MM.1S (cell line): ENCODE measurements at places on chromosomes 4 and X.
A peak's percentile ranks its signal among the peaks of the same experiment; 100 is the strongest.

- DNase-seq = no peak
These were observed 49.8 kb downstream of the FNIP2 start for GRCh38 chr4:158818560-158819140.

GRCh38 chrX:252957-253291 is 28.3 kb upstream of the PLCXD1 start:
- no peak for DNase-seq

GRCh38 chr4:47145630-47146029 is 114.3 kb downstream of the GABRB1 start:
- peak; percentile 87 for DNase-seq

DNA sequence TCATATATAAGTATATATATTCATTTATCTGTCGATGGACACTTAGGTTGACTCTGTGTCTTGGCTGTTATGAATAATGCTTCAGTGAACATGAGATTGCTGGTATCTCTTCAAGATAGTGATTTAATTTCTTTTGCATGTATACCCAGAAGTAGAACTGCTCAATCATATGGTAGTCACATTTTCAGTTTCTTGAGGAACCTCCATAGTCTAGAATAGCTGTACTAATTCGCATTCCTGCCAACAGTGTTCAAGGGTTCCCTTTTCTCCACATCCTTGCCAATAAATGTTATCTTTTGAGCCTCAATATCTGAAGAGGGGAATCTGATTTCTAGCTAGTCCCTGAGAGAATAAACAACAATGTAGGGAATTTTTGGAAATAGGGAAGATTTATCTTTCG is 32.4 kb upstream of the CCNG2 start:
- no peak for DNase-seq

DNA sequence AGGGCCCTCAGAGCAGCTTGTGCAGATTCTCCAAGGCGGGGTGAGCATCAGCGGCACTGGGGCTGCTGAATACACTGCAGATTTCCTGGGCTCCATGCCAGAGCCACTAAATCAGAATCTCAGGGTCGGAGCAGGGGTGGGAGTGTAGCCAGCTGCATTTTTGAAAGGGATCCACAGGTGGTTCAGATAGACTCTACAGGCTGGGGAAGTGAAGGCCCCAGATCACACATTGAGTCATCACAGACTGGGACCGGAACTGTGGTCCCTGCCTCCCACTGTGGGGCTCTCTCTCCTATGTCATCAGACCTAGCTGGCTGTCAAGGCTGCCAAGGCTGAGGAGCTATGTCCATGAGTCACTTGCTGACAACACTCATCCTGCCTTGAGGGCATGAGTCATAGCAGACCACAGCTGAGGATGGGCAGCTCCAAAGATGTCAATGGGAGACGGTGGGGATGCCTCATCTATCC is 162.3 kb upstream of the MAMLD1 start:
- DNase-seq = no peak

DNA sequence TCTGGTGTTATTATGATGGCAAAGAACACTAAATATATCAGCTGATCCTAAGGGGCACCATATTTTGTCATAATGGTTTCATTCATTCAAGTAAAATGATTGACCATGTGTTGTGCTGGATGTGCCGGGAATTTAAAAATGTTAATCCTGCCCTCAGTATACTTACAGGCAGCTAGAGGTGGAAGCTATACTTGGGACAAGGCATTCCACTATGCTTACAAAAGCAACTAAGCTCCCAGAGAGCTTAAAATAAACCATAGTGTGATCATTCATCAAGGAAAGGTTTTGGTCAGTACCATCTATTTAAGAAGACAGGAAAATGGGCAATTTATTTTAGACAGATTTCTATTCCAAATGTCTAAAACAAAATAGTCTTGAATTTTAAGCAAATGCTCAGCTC is 46.4 kb downstream of the NR3C2 start:
- no peak for DNase-seq

DNA sequence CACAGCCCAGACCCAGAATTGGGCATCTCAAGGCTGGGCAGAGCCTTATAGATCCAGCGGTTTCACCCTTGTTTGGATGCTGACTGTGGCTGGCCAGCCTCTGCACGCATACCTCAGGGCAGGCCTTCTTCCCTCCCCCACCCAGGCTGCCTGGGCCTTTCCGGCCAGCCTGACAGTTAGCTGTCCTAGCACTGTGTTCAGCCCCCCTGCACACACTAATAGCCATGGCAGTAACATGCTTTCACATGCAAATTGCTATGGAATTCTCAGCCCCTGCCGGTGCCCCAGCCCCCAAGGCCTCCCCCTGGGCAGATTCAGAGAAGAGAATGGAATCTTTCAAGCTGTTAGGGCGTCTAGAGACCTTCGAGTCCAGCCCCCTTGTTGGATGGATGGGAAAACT is 17.7 kb downstream of the EFNB1 start:
- no peak for DNase-seq

- DNase-seq = no peak
These were observed 387.0 kb upstream of the ACTRT1 start for GRCh38 chrX:128439159-128439558.

DNA sequence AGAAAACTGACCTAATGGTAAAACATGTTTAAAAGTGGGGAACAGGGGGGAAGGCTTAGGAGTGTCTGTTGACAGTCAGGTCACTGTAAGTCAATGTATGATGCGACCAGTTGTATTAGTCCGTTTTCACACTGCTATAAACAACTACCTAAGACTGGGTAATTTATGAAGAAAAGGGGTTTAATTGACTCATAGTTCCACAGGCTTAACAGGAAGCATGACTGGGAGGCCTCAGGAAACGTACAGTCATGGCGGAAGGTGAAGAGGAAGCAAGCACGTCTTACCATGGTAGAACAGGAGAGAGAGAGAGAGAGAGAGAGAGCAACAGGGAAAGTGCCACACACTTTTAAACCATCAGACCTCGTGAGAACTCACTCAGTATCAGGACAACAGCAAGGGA is 13.0 kb upstream of the PLAC1 start:
- no peak for DNase-seq

- no peak for DNase-seq
These were observed 12.3 kb downstream of the CLDN2 start for GRCh38 chrX:106932492-106932923.

GRCh38 chr4:174071595-174071994 is 211.9 kb downstream of the FBXO8 start:
- DNase-seq = no peak

DNA sequence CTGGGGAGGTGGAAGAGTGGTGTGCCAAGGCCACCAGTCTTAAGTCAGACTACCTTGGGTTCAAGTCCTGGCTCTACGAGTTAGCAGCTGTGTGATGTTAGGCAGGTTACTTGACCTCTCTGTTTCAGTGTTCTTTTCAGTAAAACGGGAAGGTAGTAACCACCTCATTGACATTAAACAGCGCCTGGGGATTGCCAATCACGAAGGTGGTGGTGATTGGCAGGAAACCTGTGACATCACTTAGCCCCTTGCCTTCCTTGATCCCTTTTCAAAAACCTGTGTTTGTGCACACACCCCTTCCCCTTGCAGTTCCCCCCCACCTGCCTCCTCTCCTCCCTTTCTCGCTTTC is 7.6 kb downstream of the KLF3 start:
- no peak for DNase-seq

GRCh38 chr4:72326692-72327632 is 242.1 kb downstream of the ADAMTS3 start:
- DNase-seq = peak; percentile 33

DNA sequence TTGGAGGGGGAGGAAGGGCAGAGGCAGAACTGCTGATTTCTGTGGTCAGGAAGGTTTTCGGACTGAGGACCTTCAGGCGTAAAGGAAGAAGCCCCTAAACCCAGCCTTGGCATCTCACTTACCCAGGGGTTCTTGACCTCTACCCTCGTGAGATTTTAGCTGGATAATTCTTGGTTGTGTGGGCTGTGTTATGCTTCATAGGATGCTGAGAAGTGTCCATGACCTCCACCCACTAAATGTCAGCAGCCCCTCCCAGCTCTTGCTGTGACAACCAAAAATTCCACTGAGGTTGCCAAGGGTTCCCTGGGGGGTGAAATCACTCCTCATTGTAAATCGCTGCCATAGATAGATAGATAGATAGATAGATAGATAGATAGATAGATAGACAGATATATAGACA is 5.8 kb upstream of the CRLF2 start:
- no peak for DNase-seq

DNA sequence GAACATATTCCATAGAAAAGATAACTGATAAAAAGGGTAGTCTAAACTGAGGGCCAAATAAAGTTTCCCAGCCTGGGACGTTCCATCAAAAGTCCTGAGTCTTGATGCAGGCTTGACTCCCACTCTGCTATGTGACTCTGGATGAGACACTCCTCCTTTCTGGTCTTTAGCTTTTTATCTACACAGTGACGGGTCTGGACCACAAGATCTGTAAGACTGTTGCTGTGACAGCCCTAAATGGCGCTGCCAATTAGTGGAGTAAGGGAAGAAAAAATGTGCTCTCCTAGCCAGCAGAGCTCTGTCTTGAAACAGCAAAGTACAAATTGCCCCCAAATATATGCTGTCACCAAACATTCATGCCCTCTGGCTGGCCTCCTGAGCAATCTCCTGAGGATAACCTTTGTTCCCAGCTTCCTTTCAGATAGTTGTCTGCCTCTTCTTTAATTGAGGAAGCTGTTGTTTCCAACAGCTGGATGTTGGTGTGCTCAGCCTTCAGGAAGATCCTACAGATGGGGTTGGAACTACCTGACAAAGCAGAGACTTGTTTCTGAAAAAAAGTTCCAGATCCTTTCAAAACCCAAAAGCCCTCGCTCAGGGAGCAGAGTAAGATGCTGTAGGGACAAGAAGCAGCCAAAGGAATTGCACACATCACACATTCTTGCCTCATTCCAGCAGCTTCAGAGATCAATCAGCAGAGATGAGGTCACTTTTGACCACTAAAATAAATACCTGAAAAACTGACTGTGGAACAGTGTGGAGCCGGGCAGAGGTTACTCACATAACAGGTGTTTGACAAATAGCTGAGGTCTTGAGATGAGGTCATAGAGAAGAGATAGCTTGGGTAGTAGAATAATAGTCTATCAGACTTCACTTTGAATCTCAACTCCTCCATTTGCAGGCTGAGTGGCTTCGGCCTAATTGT is 383.4 kb upstream of the FGF13 start:
- no peak for DNase-seq

DNA sequence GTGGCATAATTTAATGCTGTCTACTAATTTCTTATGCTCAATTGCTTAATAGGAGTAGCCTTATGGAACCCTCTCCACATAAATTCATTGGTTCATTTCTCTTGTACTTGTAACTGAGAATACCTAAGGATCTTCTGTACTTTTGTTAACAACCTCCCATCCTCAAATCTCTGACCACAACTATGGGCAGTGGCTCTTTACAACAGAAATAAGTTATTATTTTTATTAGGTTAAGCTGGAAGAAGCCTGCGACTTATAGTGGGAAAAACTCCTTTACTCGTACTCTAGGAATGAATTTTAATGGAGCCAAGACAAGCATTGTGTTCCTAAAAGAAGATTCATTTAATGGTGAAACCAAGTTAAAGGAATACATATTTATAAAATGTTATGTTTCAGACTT is 337.1 kb upstream of the CTSO start:
- no peak for DNase-seq
